ENCODE measurements at places on chromosomes 3 and 15.

- DNase-seq, result no peak
Measured at GRCh38 chr3:14166877-14167603, 11.4 kb downstream of the XPC start.

GRCh38 chr3:103786296-103786695 is 1351.5 kb downstream of the ZPLD1 start:
- DNase-seq, result no peak

GRCh38 chr15:25439369-25439836 is 579 bp upstream of the UBE3A start:
- no peak for DNase-seq

DNA sequence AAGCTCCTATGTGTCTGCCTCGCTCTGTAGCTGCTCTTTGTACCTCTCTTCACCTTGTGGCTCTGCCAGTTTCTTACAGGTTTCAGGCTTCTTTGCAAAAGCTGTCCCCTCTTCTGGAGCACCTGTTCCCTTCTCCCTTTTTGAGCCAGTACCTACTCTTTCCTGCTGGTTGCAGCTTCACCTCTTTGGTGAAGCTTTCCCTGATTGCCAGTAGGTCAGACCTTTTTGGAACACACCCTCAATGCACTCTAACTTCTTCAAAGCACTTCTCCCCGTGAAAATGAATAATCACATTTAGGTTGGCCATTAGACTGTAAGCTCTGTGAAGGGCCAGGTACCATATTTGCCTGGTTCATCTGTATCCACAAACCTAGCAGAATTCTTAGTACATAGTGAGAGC is 60.3 kb downstream of the BHLHE40 start:
- DNase-seq, result no peak

DNA sequence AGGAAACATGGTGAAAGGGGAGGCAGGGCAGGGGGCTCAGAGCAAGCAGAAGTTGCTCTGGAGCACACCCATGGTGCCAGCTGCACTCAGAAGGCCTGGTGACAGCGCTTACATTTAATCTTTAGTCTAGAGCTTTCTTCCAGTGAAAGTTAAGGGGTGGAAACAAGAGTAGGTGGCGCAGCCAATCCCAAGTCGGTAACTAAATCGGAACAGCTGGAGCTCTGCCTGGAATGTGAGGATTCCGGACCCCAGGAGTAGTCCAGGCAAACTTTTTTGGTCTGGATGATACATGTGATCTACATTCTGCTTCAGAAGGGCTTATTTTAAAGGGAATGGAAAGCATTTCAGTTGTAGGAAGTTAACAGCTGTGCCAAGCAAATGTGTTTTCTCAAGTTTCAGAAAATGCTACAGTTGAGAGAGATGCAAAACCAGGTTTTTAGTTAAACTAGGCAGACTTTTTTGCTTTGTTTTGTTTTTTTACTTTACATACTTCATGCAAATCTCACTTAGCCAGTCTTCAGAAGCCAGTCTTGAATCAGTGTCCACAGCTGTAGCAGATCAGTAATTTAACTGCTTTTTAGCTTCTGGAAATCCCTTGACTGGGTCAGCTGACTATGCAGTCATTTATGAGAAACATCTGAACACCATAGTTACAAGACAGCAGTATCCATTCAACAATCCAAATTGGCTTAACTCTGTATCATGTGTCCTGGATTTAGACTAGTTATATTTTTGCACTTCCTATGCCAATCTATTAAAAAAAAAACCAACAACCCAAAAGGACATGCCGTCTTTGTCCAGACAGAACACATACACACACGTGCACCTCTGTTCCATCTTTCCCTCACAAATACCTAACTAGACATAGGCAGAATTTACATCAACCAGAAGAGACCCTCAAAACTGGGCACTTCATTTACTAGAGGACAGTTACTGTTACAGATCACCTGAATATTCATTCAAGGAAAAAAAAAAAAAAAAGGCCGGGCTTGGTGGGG is 33.2 kb downstream of the ZNF106 start:
- no peak for DNase-seq

GRCh38 chr3:119531151-119531550 is 28.3 kb downstream of the CD80 start:
- no peak for DNase-seq

GRCh38 chr3:149104484-149104883 is 18.2 kb upstream of the HLTF start:
- DNase-seq, result no peak

DNA sequence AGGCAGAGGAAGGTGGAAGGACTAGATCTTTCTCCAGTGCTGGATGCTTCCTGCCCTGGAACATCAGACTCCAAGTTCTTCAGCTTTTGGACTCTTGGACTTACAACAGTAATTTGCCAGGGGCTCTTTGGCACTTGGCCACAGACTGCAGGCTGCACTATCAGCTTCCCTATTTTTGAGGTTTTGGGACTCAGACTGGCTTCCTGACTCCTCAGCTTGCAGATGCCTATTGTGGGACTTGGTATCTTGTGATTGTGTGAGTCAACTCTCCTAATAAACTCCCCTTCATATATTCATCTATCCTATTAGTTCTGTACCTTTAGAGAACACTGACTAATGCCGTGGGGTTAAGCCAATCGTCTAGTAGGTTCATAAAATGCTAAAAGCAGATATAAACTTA is 8.8 kb upstream of the B3GNT5 start:
- DNase-seq, result no peak

DNA sequence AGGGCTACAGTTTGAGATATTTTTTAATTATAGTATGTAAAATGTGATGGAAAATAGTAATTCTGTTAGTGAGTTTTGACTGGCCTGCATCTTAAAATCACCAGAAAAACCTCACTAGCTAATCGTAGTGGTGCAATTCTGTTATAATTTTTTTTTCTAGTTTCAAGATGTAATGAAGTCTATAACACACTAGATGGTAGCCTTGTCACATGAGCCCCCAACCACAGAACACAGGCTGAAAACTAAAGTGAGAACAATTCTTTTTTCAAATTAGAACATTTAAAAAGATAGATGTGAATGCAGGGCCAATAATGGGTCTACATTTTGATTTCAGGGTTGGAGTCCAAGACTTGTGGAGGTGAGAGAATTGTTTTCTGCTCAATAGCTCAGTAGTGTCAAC is 83.3 kb upstream of the KCNH8 start:
- no peak for DNase-seq

GRCh38 chr3:38238416-38239008 is 27.1 kb upstream of the SLC22A13 start:
- DNase-seq, result no peak

DNA sequence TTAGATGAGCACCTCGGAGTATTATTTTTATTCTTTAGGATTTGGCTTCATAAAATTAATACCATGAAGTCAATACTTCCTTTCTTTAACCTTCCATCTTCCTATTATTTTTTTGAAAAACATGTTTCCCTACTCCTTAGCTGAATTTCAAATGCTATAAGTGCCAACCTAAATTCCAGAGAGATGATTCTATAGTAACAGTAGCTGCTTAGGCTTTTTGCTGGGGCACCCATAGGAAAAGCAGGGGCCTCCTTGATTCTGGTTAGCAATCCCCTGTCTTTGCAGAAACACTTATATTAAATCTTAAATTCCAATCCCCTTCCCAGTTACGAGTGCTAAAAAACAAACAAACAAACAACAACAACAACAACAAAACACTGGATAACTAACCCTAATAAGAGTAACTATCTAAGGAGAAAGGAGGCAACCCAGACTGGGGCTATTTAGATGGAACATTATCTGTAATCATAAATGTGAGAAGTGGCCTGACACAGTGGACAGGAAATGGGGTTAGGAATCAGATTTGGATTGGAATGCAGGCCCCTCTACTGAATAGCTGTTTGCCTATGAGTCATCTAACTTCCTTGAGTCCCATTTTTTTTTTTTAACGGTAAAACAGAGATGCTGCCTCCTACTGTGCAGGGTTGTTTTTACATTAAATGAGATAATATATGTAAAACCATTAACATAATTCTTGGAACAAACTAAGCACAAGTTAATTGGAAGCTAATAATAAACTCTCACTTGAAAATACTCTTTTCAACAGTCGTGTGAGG is 148.1 kb downstream of the WDR72 start:
- no peak for DNase-seq
